ENCODE measurements at places on chromosomes 16 and 17.

DNA sequence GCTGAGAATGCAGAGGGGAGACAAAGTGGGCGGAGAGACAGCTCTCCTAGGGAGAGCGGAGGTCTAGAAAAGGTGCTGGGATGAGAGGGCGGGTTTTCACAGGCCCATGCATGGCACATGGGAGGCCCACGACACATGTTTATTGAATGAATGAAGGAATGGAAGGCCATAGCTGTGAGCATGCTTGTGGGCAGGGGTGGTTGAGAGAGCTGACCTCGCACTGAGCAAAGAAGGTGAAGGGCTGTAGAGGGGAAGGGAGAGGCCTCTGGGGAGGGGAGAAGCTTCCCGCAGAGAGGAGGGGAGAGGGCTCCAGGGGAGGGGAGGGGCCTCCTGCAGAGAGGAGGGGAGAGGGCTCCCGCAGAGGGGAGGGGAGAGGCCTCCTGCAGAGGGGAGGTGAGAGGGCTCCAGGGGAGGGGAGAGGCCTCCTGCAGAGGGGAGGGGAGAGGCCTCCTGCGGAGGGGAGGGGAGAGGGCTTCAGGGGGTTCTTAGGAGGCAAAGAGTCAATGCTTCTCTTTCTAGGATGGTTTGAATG lies 27.3 kb downstream of the SDK2 start:
- DNase-seq = no peak

- DNase-seq = no peak
These were observed 858 bp upstream of the ASPSCR1 start for GRCh38 chr17:81976332-81977210.

- DNase-seq = no peak
These were observed 64.4 kb upstream of the LRRC37A3 start for GRCh38 chr17:64983708-64984107.

- DNase-seq = peak; percentile 91
These were observed at the start of gene DBF4B for GRCh38 chr17:44708401-44709263. Gene DBF4B (plus strand): TSS chr17:44708665. CDS start chr17:44708821, 156 bp downstream.

DNA sequence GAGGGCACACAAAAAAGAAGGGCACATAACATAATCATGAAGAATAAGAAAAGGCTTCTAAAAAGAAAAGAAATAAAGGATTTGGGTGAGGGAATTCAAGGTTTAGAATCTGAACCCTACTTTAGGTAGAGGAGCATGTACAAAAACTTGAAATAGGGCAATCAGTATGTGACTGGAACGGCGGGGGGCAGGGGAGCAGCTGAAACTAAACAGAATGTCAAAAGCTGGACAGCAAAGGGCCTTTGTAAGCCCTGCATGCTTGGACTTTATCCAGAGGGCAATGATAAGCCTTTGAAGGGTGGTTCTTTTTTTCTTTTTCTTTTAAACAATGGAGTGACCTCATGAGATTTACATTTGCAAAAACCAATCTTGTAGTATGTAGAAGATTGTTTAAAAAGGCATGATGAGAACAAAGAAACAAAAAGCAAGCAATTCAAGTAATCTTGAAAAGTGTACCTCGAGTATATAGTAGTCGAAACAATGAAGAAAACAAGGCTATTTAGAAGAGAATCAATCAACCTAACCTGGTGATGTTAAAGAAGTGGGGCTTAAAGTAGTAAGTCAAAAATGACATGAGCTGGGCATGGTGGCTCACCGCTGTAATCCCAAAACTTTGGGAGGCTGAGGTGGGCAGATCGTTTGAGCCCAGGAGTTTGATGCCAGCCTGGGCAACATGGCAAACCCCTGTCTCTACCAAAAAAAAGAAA lies 46.7 kb upstream of the ANKFY1 start:
- DNase-seq = no peak

DNA sequence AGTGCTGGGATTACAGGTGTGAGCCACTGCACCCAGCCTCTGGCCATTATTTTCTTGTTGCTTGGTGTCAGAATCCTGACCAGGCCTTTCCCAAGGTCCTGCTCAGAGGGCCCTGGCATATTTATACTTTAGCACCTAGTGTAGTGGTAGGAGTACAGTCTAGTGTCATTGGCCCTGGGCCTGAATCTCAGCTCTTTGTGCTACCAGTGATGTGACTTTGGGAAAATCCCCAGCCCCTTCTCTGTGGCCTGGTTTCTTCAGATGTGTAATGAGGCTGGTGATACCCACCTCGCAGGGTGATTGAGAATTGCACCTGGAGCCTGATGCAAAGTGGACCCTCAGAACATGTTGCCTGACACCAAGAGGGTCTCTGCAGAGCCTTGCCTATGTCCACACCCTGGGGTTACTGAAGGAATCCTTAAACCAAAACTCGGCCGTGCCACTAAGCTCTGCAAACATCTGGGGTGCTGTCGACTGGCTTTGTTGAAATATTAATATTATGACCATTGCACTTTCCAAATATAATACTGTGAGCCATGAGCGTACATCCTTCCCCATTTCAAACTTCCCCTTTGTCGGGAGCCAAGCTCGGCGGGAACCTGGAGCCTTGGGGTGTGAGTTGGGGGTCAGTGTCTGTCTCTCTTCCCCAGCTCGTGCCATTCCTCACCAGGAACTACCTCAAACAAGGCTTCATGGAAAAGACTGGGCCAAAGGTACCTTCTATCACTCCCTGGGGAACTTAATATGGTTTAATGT lies 18.0 kb upstream of the RNF135 start:
- DNase-seq = no peak

- DNase-seq = no peak
These were observed 65.2 kb upstream of the SMIM36 start for GRCh38 chr17:55576237-55576995.

GRCh38 chr17:27446569-27447301 lies 9.5 kb upstream of the KSR1 start:
- no peak for DNase-seq

- no peak for DNase-seq
These were observed 9.9 kb downstream of the RARA start for GRCh38 chr17:40318830-40319391.

DNA sequence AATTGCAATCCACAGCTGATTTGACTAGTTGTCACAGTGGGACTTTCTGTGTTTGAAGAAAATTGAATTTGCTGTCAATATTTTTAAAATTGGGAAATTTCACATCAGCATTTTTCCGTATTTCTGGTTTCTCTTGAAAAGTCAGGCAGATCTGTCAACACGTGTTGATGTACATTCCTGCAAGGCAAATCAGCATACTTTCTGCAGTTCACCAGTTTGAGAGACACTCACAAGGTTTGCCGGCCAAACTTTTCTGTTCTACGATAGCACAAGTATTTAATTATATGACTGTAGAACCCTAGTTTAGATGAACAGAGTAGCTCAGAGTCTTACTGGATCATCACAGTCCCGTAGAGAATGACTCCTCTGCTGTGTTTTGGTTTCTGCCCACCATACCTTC lies 102.0 kb downstream of the ADAMTS18 start:
- DNase-seq = no peak

DNA sequence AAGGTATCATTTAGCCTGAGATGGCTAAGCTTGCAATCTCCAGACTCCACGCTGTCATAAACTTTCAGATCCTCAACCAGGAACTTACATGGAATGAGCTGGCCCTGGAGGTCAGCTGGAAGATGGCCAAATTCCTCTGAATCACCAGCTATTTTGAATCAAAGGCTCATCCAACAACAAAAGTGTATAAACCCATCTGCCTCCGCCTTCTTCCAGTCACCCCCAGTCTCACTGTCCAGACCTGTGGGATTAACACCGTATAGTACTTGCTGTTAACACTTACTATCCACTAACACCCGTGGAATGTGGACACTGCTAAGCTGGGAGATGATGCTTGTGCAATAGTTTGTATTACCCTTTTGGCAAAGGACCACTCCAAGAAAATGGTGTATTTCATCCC lies 1.9 kb upstream of the LCMT1 start:
- no peak for DNase-seq

- no peak for DNase-seq
These were observed 18.0 kb downstream of the CA5A start for GRCh38 chr16:87918338-87918737.

DNA sequence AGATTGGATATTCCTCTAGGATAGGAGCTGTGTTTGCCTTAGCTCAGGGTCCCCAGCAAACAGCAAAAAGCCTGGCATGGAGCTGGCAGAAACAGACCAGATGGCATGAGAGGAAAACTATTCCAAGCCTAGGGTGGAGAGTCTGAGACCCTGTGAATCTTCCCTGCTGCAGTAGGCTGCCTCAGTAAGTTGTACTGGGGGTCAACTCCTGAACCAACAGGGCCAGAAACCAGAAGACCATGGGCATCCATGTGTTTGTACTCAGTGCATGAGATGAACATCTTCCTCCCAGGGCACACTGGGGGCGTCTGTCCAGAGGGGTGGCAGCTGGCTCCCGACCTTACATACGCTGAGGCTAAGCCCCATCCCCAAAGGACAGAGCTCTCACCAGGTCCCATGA lies 214.4 kb downstream of the C16orf78 start:
- no peak for DNase-seq

GRCh38 chr17:63082952-63083351 lies 116.9 kb downstream of the TANC2 start:
- DNase-seq = no peak

DNA sequence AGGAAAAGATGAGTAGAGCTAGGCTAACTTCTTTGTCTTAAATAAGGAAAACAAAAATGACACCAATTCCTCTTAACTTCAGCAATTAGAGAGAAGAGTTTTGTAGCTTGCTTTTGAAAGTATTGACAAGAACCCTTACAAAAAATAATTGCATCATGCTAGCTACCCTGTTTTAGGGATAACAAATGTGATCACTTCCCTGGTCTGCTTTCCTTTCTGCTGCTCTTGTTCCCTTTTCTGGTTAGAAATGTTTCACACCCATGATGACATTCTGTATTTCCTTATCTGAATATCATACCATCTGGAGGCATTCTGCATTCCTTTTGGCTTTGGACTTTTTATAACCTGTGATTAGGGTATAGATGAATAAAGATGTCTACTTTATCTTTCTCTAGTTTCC lies 9.9 kb upstream of the SMIM36 start:
- DNase-seq = no peak

- no peak for DNase-seq
These were observed 220.3 kb downstream of the PRKCA start for GRCh38 chr17:66522591-66523272.

DNA sequence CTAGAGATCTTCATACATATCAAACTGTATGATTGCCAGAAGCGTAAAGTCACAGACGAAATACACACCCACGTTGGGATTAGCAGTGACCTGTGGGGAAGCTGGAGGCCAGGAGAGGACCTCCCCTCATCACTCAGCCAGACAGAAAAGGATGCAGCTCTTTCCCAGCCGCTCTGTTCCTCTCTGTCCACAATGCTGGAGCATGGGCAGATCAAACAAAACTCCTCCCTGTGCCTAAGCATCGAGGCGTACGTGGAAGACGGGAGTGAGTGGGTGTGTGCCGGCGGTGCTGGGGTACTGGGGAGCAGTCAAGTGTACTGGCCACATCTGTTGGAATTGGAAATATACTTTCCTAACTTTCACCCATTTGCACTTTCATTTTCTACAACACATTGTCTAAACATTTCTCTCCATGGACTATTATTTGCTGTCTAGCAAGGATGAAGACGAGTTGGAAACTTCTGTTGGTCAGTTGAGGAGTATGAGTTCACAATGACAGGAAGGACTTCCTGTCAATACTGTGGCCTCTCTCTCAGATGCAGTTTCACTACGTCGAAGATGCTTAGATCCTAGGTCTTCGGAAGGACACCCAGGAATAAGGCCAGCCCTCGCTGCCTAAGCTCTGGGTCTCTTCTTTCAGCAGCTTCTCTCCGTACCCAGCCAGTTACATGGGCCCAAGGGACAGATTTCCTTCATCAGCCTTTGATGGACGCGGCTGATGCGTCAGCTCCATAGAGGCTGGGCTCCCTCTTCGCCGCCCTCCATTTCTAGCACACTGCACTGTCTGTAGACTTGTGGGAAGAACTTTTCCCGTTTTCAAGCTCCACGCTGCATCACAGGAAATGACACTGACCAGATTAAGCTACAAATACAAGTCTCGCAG lies 30.6 kb upstream of the ENDOV start:
- no peak for DNase-seq

DNA sequence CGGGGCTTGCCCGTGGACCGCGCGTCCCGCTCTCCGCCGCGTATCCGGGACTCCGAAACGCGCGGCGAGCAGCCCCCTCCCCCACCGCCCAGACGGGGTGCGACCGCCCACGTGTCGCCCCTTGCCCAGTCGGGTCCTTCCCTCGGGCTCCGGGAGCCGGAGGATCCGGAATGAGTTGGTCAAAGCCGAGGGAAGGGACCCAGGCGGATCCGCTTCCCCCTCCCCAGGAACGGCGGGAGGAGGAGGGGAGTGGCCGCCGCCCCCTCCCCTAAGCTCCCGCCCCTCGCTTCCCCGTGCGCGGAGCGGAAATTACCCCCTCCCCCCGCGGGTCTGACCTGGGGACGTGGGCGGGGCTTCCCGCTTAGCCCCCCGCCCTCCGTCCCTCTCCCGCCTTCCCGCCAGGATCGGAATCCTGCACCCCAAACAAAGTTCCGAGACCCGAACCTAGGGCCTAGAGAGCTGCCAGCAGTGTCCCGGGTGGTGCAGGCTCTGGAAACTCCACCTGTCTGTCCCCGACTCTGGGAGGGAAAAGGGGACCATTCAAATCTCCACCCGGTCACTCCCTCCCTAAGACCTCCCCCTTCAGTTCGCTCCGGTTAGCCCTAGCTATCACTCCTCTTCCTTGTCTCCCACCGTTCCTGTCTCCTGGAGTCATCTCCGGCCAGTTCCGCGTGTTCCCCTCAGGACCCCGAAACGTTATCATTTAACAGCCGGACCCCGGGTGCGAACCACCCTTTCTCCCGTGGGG lies 1.0 kb upstream of the IGF2BP1 start:
- peak; percentile 84 for DNase-seq

DNA sequence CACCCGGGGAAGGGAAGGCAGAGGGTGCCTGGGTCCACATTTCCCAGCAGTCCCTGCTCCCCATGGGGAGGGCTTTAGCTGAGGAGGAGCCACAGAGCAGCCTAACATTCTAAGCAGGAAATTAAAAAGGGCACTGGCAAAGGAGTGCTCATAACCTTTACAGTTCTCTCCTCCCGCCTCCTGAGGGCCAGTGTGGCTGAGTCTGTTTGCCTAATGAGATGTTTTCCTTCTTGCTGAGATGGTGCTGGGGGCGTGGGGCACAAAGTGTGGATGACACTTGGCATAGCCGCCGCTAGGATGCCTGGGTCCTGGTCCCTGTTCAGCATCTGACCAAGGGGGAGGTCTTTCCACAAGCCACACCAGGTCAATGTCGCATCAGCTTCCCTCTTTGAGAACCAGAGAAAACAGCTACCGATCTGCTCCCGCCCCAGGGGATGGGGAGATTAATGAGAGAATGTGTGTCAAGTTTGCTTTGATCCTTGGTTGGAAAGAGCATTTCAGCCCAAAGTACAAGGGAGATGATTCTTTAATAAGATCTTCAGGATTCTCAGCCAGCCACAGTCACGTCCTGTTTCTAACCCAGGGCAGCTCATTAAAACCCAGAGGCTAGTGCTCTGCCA lies 5.8 kb downstream of the KIF18B start:
- DNase-seq = no peak

DNA sequence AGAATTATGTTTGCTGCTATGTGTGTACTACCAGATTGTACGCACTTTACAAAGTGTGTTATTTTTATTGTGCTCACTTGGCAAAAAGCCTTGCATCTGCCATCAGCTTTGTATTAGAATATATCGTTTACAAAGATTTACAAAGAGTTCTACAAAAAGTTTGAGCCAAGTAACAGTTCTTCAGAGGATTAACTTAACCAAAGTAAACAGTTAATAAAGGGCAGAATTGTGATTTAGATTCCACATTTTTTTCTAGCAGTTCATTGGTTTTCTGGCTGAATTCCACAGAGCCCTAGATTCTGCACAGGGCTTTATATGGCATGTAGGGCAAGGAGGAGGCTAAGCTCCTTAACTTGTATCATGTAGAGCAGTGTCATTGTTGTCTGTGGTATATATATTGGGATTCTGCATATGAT lies 29.4 kb downstream of the UTP18 start:
- DNase-seq = no peak

Data from iPS DF 6.9 (cell line).